ENCODE measurements at places on chromosomes 5 and 9.

- DNase-seq: no peak
Observed at GRCh38 chr5:107812570-107813141, 141.9 kb upstream of the EFNA5 start.

DNA sequence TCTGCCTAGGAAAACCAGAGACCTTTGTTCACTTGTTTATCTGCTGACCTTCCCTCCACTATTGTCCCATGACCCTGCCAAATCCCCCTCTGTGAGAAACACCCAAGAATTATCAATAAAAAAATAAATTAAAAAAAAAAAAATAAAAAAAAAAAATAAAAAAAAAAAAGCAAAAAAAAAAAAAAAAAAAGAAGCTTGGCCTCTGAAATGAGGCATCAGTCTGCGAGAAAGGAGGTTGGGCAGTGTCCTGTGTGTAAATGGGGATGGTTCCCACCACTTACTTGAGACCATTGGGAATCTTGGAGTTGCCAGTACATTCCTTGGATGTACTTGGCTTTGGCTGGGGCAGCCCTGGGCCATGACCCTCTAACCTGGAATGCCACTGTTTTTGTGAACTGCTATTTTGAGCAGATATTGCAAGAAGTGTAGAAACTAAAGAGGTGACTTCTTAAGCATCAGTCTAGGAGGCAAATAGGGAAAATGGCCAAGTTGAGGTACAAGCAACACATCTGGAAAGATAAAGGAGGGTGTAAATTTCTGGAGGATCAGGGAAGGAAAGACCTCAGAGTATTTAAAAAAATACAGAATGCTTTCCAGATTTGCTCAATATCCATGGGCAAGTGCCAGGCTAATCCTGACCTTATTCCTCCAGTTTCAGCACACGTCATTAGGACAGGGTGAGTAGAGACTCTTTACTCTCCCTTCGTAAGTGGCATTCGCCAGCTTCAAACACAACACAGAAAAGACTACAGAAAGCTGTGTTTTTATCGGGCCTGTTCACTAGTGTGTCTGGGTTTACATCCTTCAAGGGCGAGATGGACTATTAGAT is 58.1 kb downstream of the HSPA4 start:
- no peak for DNase-seq

GRCh38 chr5:79297661-79298060 is 61.7 kb downstream of the JMY start:
- DNase-seq: no peak

DNA sequence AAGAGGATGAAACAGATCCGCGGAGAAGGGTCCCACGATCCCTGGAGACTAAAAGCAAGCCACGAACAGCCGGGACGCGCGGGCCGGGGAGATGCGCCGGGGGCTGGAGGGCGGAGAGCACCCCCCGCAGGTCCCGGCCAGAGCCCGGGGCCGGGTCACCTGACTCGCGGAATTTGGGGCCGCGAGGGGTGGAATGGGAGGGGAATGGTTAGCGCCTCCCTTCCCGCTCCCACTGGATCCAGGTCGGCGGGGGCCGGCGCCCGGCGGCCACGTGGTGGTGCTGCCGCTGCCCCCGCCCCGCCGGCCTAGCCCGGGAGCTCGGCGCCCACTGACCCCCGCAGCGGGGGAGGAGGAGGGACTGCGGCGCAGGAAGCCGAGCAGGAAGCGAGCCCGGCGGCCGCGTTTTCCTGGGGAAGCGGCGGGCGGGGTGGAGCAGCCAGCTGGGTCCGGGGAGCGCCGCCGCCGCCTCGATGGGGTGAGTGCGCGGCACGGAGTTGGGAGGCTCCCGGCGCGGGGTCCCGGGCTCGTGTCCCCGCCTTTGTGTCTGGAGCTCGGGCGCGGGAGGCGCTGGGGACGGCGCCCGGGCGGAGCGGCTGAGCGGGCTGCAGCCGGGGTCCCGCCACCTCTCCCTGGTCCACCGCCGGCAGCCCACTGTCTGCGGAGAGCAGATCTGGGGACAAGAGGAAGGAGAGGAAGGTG is at the start of gene RAI14:
RAI14 (plus strand) TSS at position 328 of the 699 bp plus-strand sequence. CDS start 30,592 bp downstream, outside the sequence.
- no peak for DNase-seq

- no peak for DNase-seq
Observed at GRCh38 chr5:86374611-86375010, 243.1 kb upstream of the COX7C start.

DNA sequence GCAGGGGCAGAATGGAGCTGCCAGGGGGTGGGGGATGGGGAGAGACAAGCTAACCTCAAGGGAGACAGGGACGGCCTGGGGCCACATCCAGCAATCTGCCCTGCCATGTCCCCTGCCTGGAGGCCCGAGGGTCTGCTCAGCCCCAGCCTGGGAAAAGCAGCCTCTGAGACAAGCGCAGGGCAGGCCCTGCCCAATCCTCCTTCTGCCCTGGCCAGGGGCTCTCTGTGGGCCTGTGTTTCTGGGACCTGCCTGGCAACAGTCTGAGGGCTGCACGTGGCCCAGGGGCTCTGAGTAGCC is 13.9 kb upstream of the QSOX2 start:
- no peak for DNase-seq

- DNase-seq: no peak
Observed at GRCh38 chr9:115604831-115605483, 487.0 kb upstream of the TNC start.

DNA sequence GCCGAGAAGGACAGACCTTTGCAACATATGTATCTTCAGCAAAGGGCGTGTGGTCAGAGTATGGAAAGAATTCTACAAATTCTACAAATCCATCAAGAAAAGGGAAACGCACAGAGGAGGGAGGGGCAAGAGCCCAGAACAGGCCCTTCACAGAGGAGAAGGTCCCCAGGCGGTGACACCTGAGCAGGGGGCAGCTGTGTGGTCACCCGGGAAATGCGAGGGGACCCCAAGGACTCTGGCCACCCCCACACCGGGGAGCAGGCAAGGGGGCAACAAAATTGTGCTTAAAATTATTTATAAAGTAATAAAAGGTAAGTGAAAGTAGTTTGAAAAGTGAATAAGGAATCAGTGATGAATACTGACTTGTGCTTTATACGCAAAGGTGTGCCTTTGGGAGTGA is 17.6 kb downstream of the NACC2 start:
- DNase-seq: no peak

DNA sequence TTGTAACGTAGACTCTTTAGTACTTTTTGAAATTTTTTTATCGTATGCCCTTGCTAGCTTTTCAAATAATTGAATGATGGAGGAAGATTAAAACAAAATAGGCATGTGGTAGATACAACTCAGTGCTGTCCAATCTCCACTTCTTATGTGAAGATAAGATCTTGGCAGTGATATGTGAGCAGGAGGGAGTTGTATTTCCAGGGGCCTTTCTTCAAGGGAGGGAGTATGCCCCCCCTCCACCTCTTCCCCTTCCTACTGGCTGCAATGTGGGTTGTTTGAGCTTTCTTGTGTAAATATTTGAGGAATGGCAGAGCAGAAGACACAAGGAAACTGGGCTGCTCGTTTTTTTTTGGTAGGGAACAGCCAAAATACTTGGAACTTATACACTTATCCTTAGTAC is 374.9 kb downstream of the PSAT1 start:
- no peak for DNase-seq

- no peak for DNase-seq
Observed at GRCh38 chr5:56693220-56693579, 122.1 kb upstream of the MAP3K1 start.

Measured in activated naive CD4-positive, alpha-beta T cell (primary cell).